Chondrocyte (in vitro differentiated cells): ENCODE measurements at places on chromosomes 3 and 15. TPM values are rescaled to one million over a fixed set of nuclear protein-coding genes. Genes with fewer than 3 reads are reported as not detected.

The EPHB3 gene
- 7.2 to 11.6 TPM (median 7.5 TPM) in 3 replicates for total RNA-seq

The FOXL2NB gene
- total RNA-seq = 0.17 to 0.28 TPM in 2 of 3 replicates, not detected in the other

The TMIE gene
- 0.25 TPM in 1 of 3 replicates, not detected in the others for total RNA-seq

The ZNF80 gene
- total RNA-seq = not detected in 3 replicates

The GABRA5 gene
- 0.30 to 0.46 TPM in 2 of 3 replicates, not detected in the other for total RNA-seq

DNA sequence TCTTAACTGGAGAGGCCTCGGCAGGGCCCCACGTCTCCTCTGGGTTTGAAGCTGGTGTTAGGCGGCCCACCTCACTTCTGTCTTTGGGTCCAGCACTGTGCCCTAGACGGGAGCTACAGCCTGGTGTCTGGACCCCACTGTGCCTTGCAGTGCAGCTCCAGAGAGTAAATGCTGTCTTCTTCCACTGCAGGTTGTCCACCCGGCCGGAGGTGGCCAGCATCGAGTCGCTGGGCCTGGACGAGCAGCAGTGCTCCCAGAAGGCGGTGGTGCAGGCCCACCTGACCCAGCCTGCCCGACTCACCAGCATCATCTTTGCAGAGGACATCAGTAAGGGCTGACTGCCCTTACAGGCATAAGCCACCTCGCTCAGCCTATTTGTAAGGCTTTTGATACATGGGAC is 53.1 kb upstream of the TAMM41 start:
- no peaks in the 10 kb centered on the region for H3K4me1 ChIP-seq
- peaks cover 2% of the 10 kb centered on the region for H3K36me3 ChIP-seq
- H3K4me3 ChIP-seq = no peak overlapping the region
- H3K27me3 ChIP-seq = peaks cover 38% of the 10 kb centered on the region

GRCh38 chr15:78000091-78000926 is 77.2 kb downstream of the TBC1D2B start:
- H3K36me3 ChIP-seq = peaks cover 35% of the 10 kb centered on the region
- H3K4me3 ChIP-seq = no peak overlapping the region
- H3K27ac ChIP-seq = no peak overlapping the region
- no peak for DNase-seq
- H3K4me1 ChIP-seq = peaks cover 34% of the 10 kb centered on the region

GRCh38 chr15:84714821-84715220 is 1.1 kb downstream of the SEC11A start:
- peak overlapping the region; percentile 93 for H3K4me3 ChIP-seq
- no peaks in the 10 kb centered on the region for H3K27me3 ChIP-seq
- H3K4me1 ChIP-seq = peaks cover 34% of the 10 kb centered on the region
- no peaks in the 10 kb centered on the region for H3K36me3 ChIP-seq
- peak overlapping the region; percentile 96 for H3K27ac ChIP-seq
- DNase-seq = no peak

DNA sequence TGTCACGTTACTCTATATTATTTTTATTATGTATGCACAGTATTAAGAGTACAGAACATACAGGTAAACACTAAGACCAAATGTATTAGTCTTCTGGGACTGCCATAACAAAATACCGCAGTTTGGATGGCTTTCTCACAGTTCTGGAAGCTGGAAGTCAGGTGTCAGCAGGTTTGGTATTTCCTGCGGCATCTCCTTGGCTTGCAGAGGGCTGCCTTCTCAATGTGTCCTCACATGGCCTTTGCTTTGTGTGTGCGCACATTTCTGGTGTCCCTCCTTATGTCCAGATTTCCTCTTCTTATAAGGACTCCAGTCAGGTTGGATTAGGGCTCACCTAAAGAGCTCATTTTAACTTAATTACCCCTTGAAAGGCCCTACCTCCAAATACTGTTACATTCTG is 53.8 kb upstream of the CPOX start:
- DNase-seq = no peak
- no peak overlapping the region for H3K27ac ChIP-seq
- H3K27me3 ChIP-seq = peaks cover 43% of the 10 kb centered on the region
- H3K36me3 ChIP-seq = peaks cover 3% of the 10 kb centered on the region

- peaks cover 13% of the 10 kb centered on the region for H3K27me3 ChIP-seq
- DNase-seq = no peak
- H3K4me1 ChIP-seq = no peaks in the 10 kb centered on the region
- H3K27ac ChIP-seq = no peak overlapping the region
- H3K4me3 ChIP-seq = no peak overlapping the region
These were observed 112.7 kb downstream of the STAC start for GRCh38 chr3:36493051-36493450.

DNA sequence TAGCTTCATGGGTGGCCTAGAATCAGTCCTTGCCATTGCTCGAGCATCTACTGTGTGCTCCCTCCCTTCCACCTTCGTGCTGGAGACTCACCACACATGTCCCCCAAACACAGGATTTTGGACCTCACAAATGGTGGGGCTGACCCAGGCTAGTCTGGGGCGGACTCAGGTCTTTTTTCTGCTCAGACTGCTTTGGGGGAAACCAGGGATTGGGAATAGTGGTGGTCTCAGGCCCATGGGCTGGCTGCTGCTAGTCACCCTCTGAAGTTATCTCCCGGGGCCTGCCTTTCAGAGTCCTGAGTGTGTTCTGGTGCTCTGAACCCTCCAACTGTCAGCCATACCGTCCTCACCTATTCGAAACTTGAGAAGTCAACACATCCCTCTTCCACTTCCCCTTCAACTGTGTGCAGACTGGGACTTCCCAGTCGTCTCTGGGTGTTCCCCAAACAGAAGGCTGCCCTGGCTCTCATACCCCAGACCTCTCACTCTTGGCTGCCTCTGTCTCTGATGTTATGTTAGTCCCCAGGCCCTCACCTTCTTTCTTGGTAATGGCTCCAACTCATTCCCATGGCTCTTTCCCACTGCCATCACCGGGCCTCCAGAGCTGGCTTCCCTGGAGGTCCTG is 46.0 kb downstream of the PPCDC start:
- H3K27me3 ChIP-seq = no peaks in the 10 kb centered on the region
- H3K4me3 ChIP-seq = no peak overlapping the region
- peaks cover 7% of the 10 kb centered on the region for H3K36me3 ChIP-seq
- no peak overlapping the region for H3K27ac ChIP-seq
- DNase-seq = no peak

DNA sequence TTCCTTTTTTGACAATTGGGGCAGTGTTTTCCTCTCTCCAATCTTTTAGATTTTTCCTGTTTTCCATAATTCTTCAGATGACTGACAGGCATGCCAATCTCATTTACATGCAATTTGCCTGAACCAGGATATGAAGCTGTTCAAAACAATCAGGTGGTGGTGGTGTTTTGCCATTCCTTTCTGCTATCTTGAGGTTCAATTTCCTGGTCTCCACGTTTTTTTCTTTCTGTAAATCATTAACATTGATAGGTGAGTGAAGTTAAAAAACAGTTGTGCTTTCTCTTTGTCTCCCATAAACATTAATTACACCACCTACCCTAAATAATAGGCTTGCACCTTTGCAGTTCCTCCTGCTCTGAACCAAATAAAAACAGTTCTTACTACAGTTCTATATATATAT is 49.1 kb downstream of the C2CD4A start:
- peaks cover 43% of the 10 kb centered on the region for H3K4me1 ChIP-seq
- H3K36me3 ChIP-seq = no peaks in the 10 kb centered on the region
- DNase-seq = no peak
- no peak overlapping the region for H3K4me3 ChIP-seq
- H3K27ac ChIP-seq = no peak overlapping the region
- H3K27me3 ChIP-seq = no peaks in the 10 kb centered on the region

- peaks cover 3% of the 10 kb centered on the region for H3K27me3 ChIP-seq
- no peak overlapping the region for H3K4me3 ChIP-seq
- peaks cover 2% of the 10 kb centered on the region for H3K36me3 ChIP-seq
- H3K27ac ChIP-seq = no peak overlapping the region
These were observed 588.9 kb downstream of the NTRK3 start for GRCh38 chr15:87667643-87668042.

DNA sequence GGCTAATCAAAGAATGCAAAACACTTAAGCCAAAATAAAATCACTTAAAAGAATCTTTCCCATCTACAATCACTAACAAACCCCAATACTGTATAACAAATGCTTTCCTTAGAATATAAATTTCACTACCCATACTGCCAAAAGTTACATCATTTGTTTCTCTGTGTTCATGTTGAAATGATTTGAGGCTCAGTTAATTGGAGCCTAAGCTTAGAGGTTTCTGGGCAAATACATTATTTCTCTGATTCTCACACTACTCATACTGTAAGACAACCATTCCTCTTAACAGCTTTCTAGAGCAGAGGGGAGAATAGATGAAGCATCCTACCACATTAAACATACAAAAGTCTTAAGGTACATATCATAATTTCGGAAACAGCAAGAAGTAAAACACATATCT is 2.1 kb downstream of the RIOX2 start:
- H3K4me1 ChIP-seq = peaks cover 32% of the 10 kb centered on the region
- H3K27ac ChIP-seq = no peak overlapping the region
- H3K27me3 ChIP-seq = no peaks in the 10 kb centered on the region
- DNase-seq = no peak

DNA sequence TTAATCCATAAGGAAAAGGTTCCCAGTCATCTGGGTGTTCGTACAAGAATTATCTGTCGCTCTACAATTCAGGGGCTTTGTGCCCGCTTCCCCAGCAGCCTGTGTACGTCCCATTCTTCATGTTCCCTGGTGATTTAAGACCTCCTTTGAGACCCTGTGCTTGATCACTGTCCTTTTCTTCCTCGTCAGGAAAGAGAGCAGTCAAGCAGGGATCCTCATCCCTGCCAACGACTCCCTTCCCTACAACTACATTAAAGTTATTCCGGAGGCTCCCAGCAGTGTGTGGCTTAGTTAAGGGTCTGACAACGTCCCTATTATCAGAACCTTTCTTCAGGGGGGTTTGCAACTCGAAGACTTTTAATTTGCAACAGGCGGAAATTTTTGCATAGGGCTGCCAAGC is 175.7 kb downstream of the FOXP1 start:
- H3K36me3 ChIP-seq = peaks cover 4% of the 10 kb centered on the region
- DNase-seq = no peak
